Cardiac fibroblast (primary cell): ENCODE measurements at places on chromosomes 11 and 22.
A peak's percentile ranks its signal among the peaks of the same experiment; 100 is the strongest.

DNA sequence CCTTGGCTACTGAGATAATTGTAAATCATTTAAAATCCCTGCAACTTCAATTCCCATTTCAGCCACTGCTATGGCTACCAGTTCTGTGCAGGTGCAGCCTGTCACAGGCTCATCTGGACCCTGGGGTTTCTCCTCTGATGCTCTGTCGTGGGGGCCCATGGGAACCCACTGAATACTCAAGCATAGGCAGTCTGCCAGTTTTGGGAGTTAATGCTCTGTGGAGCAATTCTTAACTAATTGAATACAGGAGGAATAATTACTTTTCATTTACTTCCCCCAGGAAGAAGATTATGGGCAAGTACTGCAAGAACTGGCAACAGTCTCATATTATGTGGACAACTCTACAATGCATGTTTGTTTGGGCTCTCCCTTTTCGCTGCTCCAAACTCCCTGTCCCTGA is 25.9 kb downstream of the OR51E2 start:
- DNase-seq: no peak

- DNase-seq: no peak
Observed at GRCh38 chr11:82724026-82724425, 9.6 kb downstream of the FAM181B start.

DNA sequence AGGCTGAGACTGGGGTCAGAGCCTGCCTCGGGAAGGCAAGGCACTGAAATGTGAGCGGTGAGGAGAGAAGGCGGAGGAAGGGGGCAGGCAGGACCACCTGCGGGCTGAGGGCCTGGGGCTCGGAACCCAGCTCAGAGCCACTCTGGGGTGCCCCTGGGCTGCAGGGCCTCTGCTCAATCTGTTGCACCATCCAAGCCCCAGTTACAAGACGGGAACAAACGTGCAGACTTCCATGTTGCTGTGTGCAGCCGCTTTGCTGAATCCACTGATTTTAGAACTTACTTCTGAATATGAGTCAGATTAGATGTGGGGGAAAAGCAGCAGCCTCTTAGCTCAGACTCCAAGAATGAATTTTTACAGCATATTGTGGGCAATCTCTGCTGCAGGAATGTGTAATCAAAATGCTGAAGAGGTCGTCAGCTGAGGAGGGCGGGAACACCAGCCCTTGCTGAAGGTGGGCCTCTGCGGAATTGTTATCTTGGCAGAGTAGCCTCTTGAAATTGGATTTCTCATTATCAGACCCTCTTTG is 21.6 kb downstream of the PARVG start:
- DNase-seq: peak; percentile 72

DNA sequence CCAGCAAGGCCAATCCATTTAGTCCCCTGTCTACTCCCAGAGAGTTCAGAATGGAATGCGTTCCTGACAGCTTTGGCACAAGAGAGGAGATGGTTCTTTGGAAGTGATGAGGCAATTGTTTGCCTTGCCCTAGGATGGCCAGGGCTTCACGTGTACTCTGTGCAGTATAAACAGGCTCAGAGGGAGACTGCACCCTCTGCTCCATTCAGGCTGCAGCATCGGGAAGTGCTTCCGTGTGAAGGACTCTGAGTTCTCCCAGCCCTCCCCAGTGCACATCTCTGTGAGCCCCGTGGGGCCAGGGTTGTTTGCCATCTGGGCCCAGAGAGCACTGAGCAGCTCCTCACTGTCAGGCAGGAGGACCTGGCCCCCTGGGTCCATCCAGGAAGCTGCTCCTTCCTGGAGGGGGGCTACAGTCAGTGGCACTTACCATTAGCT is 215.3 kb upstream of the TBCEL start:
- no peak for DNase-seq
